Endothelial cell of umbilical vein (primary cell): ENCODE measurements at places on chromosomes 7 and 10. TPM values are rescaled to one million over a fixed set of nuclear protein-coding genes. Genes with fewer than 3 reads are reported as not detected.

Gene PTF1A
- not detected in 2 replicates for polyA plus RNA-seq

Gene EEPD1
- 0.13 and 0.40 TPM in 2 replicates for polyA plus RNA-seq

Gene C10orf105
- polyA plus RNA-seq: not detected in 2 replicates

Gene KAT6B
- 3.2 and 4.5 TPM in 2 replicates for polyA plus RNA-seq

Gene UNCX
- polyA plus RNA-seq: not detected in 2 replicates

Gene ANKRD30A
- not detected in 2 replicates for polyA plus RNA-seq

Gene ITPRID1
- not detected in 2 replicates for polyA plus RNA-seq

Gene CEP55
- 13.8 and 17.4 TPM in 2 replicates for polyA plus RNA-seq

Gene GPC2
- 9.2 and 10.7 TPM in 2 replicates for polyA plus RNA-seq

Gene VSIR
- polyA plus RNA-seq: 6.3 and 8.0 TPM in 2 replicates

Gene PPP1R17
- polyA plus RNA-seq: not detected in 2 replicates
